ENCODE measurements at places on chromosomes 12 and 14.

DNA sequence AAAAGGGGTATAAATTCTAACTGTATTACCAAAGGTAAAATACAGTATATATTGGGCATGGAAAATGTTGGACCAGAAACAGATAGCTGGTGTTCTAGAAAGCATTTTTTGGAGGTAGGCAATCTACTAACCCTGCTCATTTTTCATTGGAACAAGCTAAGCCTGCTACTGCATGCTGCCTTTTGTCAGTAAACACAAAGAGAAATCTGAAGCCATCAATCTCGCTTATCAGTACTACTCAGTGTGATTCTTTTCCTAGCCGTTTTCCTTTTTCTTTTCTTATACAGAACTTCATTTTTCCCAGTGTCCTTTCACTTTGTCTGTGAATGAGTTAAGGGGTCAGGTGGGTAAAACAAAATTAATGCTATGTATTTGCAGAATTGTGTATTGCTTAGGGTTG, 312.3 kb downstream of the NPAS3 start:
- no peak for DNase-seq

DNA sequence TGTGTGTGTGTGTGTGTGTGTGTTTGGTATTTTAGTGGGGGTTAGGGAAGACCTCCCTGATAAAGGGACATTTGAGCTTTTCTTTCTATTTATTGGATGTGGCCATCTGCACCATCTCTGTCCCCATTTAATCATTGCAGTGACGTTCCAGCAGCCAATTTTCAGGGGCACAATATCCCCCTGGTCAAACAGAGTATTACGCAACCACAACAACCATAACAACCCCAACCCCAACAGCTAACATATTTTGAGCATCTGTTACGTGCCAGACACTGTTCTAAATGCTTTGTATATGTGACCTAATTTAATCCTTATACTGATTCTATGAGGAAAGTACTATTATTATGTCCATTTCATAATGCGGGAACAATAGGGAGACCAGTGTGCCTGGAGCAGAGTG, 87.4 kb downstream of the TTC8 start:
- no peak for DNase-seq

- no peak for DNase-seq
Observed at GRCh38 chr12:5059358-5059757, 15.7 kb downstream of the KCNA5 start.

- DNase-seq, result peak; percentile 36
Observed at GRCh38 chr12:50055831-50056638, 1.4 kb upstream of the ASIC1 start.

DNA sequence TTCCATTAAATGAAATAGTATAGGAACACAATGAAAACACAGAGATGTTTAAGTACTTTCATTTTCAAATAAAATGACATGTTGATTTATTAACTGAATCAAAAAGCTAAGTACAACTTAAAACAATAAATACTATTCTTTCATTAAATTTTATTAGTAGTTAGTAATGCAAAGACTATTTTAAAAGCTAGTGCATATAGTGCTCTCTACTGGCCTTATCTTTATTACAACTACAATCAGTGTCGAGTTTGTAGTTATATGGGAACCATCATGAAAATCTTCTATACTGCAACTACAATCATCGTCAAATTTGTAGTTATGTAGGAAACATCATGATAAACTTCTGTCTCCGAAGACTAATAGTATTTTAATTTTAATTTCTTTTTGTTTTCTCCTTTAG, 8.9 kb upstream of the LIN7A start:
- no peak for DNase-seq

GRCh38 chr12:104710940-104711689, 247.0 kb downstream of the SLC41A2 start:
- DNase-seq, result no peak

DNA sequence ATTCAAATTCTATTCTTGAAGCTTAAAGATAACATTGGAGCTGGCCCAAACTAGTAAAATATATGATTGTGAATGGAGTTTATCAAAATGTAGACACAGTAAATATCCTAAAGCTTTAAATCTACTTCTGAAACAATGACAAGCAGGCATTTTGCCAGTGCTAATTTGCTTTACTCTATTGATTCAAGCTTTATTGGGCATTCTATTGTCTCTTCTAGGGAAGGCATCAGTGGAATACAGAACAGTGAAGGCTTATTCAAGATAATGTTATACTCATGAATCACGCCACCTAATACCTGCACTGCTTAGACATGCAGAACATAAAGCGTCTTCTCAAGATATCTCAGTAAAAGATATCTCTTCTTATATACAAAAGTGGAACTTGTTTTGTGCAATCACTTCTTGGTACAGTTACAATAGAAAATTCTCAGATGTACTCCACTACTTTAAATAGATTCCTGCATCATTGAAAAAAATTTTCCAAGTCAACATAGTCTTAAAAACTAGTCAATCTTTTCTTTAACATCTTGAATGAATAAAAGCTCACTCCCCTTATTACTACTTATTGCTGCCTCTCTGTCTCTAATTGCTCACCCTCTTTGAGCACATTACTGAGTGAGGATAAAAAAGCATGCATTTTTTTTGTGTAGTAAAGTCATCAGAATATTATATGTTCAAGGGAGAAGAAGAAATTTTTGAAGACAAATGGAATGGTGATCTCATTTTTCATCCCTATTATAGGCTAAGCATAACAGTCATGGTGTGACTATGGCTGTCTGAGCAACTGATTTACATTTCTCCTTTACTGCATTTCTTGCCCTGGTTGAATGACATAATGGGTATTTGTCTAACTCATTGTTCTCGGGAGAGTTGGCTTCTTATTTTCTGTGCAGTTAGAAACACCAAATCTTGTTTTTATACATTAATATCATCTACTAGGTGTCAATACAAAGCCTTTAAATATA, 98.0 kb upstream of the E2F7 start:
- DNase-seq, result no peak

DNA sequence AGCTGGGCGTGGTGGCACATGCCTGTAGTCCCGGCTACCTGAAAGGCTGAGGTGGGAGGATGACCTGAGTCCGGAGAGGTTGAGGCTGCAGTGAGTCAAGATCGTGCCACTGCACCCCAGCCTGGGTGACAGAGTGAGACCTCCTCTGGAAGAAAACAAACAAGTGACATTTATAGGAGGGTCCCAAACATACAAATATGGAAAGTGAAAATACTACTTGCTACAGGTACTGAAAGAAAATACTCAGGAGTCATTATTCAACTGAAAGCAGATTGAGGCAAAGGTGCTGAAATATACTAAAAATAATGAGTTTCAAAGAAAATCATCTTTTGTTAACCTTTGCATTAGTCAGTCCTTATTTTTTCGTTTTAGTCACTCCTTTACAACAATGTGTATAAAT, 53.5 kb downstream of the ETV6 start:
- DNase-seq, result no peak

DNA sequence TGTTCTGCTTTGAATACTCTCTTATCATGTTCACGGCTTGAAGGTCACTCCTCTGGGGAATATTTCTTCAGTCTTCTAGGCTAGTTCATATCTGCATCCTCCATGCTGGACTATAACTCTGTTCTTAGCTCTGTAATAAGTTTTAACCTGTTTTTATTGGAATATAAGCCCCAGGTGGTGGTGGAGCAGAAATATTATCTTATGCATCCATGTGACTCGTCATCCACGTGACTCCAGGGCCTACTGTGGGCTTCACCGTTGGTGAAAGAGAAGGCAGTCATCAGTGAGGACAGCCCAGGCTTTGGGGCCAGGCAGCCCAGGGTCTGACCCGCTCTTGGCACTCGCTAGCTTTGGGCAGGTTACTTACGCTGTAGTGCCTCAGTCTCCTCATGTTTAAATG, 87.1 kb downstream of the ETNK1 start:
- DNase-seq, result no peak

- DNase-seq, result no peak
Observed at GRCh38 chr12:10381928-10382628, 7.8 kb downstream of the KLRK1 start.

GRCh38 chr12:42144158-42144407, 591 bp downstream of the GXYLT1 start:
- DNase-seq, result no peak

DNA sequence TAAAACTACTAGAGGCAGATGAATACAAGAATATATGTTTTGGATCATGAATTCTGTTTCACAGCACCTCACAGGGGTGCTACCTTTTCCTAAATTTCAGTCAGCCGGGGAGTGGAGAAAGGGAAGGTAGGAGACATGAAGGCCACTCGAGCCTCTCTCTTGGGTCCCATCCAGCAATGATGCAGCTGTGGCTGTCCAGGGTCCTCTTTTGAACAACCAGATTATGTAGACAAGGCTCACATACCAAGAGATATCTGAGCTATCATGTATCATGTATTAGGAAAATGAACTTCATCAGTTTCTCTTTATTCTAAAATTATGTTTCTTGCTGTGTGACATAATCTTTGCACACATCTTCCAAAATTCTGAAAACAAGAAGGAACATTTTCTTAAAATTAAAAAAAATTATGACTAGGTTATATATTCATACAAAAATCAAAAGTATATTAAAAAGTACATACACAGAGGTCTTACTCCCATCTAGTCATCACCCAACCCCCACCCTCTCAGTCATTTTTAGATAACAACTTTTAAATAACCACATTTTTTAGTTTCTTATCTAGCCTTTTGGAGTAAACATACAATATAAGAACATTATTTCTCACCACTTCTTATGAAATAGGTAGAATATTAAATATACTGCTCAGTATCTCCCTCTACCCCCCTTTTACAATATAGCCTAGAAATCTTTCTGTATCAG, 88.7 kb downstream of the ACADS start:
- no peak for DNase-seq

DNA sequence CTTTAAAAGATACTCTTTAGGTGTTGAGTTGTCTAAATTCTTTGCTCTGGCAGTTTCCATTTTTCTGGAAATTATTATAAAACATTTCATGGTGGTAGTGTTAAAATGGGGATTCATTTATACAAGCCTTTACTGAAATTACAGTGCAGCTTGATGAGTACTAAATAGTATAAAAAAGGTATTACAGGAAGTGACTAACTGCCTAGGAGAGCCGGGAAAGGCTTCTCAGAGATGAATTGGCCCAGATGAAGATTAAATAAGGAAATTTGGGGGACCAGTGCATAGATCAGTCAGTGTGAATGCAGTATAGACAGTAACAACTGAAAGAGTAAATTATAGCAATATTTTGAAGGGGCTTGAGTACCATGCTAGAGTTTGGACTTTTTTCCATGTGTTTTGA, 7.5 kb downstream of the PSMA6 start:
- DNase-seq, result no peak

DNA sequence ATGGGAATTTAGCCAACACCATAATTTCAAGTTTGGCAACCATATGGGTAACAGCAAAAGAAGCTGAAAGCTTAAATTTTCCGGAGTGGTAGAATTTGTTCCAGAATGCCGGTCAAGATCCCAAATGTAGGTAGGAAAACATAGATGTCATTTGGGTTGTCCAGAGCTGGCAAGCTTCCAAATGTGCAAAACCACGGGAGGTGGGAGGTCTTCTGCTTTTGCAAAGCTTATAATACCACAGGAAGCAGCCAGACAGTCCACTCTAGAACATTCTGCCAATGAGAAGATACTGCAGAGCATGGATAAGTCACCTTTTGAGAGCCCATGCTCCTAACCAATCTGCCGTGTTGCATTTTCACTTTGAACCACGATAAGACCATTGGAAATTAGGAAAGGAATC, 26.4 kb upstream of the BATF start:
- no peak for DNase-seq

DNA sequence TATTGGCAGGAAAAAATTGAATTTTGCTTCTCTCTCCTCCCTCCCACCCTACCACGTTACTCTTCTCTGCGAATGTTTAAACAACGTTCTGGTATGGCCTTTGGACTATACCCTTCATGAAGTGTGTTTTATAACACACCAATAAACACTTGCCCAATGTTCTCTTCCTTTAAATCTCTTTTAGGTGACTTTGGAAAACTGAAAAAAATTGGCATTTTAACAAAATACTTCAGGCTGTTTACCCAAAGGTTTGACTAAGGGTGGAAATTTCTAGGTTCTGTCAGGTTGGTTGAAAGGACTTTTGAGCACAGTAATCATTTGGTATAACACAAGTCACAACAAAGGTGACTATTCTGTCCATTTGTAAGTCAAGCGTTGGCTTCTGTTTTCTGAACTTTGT, 446.8 kb downstream of the AEBP2 start:
- DNase-seq, result no peak

- no peak for DNase-seq
Observed at GRCh38 chr14:24183014-24183481, 5.6 kb downstream of the IPO4 start.

DNA sequence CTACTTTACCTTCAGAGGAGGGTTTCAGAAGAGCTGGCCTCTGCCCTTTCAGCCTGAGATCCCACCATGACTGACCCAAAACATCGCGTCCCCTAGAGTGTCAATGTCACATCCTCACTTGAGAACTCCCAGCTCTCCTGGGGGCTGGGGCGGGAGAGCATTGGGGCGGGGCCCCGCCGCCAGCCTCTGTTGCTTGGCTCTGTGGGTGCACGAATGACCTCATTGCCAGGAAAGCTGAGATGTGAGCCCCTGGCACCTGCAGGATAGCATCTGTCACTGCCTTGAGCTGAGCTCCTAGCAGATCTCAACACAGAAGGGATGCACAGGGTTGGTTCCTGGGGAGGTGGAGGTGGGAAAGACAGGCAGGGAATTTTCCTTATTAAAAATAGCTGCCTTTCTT, 20.6 kb upstream of the MYL2 start:
- no peak for DNase-seq

- no peak for DNase-seq
Observed at GRCh38 chr12:66017736-66018135, 112.8 kb downstream of the LLPH start.

GRCh38 chr12:8483079-8483478, 27.3 kb downstream of the CLEC6A start:
- DNase-seq, result no peak

- DNase-seq, result no peak
Observed at GRCh38 chr14:79383475-79383874, 827.8 kb downstream of the DIO2 start.

GRCh38 chr14:57845802-57846531, 19.9 kb downstream of the SLC35F4 start:
- DNase-seq, result no peak

DNA sequence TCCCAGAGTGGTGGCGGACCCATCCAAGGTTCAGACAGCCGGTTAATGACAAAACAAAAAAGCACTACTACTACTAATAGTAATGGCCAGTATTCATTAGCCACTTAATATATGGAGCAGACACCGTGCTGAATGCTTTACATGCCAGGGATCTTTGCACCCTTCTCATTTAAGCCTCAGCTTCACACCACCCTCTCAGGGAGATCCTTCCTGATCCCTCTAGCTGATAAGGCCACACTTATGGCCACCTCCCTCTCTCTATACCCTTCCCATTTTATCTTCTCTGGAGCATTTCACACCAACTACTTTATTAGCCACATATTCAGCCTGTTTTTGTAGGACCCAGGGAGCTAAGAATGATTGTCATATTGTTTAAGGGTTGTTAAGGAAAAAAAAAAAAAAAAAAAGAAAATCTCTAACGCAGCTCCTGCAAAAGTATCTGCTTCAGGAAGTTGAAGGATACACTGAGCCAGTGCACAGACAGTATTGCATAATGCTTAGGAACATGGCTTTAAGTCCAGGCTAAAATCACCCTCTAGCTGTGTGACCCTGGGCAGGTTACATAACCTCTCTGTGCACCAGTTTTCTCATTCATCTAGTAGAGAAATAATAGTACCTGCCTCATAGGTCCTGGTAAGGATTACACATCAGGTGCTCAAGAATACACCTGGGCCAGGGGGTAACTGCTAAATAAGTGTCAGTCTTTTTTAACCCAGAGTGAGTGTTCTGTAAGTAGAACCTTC, 29.4 kb downstream of the NUAK1 start:
- no peak for DNase-seq

Measured in stimulated activated CD4-positive, alpha-beta T cell treated with anti-CD3 and anti-CD28 coated beads, Interleukin-15, amount 100 ng/mL, for 1 hour (primary cell).